HCEC 1CT (cell line): ENCODE measurements at places on chromosomes 4 and X.
A peak's percentile ranks its signal among the peaks of the same experiment; 100 is the strongest.

DNA sequence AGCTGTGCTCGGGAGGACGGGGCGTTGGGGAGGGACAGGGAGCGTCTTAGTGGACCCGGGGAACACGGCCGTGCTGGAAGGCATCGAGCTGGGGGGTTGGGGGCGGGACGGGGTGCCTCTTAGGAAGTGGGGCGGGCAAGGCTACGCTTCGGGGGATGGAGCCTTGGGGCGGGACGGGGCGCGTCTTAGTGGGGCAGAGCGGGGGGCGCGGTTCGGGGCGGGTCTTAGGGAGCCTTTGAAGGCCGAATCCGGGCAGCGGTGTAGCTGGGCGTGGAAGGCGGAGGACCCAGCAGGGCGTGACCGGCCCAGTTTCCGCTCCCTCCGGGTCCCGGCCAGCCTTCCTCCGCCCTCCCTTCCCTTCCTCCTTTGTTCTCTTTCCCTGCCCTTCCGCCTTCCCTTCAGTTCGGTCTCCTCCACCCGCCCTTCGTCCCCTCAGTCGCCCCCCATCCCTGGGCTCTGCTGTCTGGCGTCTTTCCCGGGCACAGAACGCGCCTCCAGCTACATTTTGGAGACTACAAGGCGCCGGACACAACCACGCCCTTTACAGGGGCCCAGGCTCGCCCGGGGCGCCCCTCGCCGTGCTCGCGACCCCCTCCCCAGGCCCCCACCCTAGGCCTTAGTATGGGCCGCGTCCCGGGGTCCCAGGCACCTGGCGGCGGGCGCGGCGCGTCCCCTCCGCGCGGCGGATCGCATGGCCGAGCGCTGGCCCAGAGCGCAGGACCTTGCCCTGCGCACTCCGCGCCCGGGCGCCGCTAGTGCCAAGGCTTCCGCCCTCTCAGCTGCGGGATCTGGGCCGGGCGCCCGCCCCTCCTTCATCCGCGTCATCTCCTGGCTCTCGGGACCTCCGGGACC is at the start of gene ARSD:
ARSD (minus strand) TSS at position 757 of the 852 bp plus-strand sequence; CDS start at position 693, 64 bp downstream.
- DNase-seq = peak; percentile 77

GRCh38 chrX:153967536-153968224 is 3.9 kb downstream of the HCFC1 start:
- DNase-seq = no peak

GRCh38 chr4:169098054-169098497 is 88.0 kb upstream of the CBR4 start:
- DNase-seq = no peak

- DNase-seq = peak; percentile 90
Observed at GRCh38 chr4:26568446-26568994, 15.4 kb upstream of the TBC1D19 start.

DNA sequence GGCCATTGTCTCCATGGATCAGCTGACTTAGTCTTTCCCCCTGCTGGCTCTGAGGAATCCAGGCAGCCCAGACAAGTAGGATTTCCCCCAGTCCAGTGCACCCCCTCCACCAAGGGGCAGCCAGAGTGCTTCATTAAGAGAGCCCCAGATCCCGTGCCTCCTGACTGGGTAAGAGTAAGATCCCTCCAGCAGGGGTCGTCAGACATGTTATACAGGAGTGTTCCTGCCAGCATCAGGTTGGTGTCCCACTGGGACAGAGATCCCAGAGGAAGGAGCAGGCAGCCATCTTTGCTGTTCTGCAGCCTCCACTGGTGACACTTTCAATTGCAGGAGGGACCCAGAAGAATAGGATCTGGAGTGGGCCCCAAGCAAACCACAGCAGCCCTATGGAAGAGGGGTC is 29.0 kb upstream of the INPP4B start:
- DNase-seq = no peak

- DNase-seq = no peak
Observed at GRCh38 chr4:111676533-111676932, 468.7 kb upstream of the FAM241A start.

- DNase-seq = peak; percentile 82
Observed at GRCh38 chrX:56744996-56745395, 16.0 kb downstream of the NBDY start.
